ENCODE measurements at places on chromosomes 6 and 20. TPM values are rescaled to one million over a fixed set of nuclear protein-coding genes. Genes with fewer than 3 reads are reported as not detected.

DNA sequence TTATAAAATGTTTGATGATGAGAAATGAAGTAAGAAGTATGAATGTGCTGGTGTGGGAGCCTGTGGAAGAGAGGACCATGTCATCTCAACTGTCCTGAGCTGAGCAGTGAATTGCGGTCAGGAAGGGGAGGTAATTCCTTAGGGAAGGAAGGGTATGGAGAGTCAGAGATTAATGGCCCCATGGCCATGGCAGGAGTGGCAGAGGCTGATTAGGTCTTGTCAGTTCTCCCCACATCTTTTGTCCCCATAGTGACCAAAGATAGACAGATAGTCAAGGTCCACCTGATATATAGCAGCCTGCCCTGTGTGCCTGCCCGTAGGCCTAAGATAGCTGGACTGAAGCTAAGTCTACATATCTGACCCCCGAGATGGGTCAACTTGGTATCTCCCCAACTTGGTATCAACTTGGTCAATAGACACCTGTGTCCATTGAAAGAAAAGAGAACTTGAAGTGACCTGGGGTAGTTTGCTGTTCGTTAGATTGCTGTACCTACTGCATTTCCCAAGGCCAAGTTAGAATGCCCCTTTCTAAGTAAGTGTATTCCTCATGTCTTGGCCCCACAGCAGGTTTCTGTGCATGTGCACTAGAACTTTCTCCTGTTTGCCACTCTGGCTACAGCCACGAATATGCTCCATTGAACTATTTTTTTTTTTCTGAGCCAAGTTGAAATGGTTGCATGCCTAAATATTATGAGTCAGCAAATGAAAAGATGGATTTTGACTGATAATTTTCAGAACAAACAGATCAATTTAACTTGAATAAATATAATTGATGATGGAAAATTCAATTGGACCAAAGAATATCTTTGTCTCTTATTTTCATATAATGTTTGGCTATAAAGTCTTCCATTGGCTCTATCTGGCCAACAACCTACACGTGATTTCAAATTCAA is 143.4 kb downstream of the ISM1 start:
- DNase-seq: no peak

The SIRPD gene
- total RNA-seq: not detected

GRCh38 chr20:12941025-12941424 is 67.7 kb upstream of the SPTLC3 start:
- DNase-seq: no peak

- no peak for DNase-seq
Observed at GRCh38 chr20:33948480-33948879, 45.2 kb upstream of the RALY start.

DNA sequence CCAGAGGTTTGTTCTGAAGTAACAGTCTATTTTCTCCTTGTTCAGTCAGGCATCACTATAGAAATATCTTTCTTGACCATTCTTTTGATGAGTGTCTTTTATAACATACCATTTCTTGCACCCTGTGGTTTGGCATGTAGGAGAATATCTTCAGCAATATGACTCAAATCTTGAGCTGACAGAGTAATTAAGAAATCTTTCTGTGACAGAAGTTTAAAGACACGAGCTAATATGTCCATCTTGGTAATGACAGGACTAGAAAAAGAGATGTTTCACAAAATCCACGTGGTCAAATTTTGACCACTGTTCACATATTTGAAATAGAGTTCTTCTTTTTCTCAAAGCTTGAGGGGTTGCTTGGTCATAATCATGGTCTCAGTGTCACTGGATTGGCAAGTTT is 149.9 kb downstream of the MYB start:
- DNase-seq: no peak

Measured in Calu3 (cell line).